ENCODE measurements at places on chromosomes 12 and 14.
A peak's percentile ranks its signal among the peaks of the same experiment; 100 is the strongest.

DNA sequence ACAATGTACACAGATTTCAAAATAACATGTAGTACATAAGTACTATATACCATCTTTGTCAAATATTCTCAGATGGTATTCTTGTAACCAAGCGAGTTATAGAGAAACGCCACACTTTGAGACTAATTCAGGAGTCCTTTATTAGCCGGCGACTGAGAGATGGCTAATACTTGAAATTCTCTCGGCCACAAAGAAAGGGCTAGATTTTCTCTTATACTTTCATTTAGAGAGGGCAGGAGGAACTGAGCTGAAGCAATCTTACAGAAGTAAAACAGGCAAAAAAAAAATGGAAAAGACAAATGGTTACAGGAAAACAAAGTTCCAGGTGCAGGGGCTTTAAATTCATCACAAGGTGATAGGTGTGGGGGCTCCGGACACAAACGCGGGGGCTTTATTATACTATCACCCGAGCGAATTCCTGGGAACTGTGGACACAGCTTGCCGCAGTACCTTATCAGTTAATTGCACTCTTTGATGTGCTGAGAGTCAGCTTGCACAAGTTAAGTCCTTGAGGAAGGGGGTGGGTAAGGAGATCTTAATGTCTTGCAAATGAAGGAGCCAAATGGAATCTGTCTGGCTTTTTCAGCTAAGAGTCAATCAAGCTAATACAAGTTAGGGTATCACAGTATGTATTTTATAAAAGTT lies 382.3 kb downstream of the KCNH5 start:
- DNase-seq = no peak

DNA sequence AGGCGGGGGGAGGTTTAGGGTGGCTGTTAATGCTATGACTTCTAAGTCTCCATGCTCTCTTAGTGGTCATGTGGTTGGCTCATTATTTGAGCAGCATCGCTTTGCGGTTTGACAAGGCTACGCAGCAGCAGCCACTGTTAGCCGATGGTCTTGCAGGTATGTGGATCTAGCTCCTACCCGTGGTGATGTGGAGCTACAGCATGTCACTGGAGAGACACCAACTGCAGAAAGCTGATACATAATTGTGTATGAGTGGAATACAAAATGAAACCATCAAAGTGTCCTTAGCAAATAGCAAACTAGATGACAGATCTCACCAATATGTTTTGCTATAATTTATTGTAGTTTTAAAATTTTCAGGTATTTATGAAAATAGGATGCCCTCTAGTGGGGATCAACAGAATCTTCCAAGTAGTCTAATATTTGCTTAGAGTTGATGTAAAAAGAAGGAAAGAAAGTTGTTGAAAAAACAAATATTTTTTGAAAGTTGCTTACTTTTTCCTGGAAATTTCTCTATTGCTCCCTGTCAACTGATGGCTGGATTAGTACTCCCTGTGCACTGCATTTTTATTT lies 94.9 kb downstream of the NAV3 start:
- peak; percentile 53 for DNase-seq

DNA sequence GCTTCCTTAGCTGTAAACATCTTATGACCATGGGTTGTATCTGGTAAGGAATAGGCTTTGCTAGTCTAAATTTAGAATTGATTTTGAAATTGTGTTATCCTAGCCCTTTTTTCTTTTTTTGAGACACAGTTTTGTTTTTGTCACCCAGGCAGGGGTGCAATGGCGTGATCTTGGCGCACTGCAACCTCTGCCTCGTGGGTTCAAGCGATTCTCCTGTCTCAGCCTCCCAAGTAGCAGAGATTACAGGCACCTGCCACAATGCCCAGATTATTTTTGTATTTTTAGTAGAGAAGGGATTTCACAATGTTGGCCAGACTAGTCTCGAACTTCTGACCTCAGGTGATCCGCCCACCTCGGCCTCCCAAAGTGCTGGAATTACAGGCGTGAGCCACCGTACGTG lies 2.4 kb upstream of the TUBA1B start:
- DNase-seq = no peak

DNA sequence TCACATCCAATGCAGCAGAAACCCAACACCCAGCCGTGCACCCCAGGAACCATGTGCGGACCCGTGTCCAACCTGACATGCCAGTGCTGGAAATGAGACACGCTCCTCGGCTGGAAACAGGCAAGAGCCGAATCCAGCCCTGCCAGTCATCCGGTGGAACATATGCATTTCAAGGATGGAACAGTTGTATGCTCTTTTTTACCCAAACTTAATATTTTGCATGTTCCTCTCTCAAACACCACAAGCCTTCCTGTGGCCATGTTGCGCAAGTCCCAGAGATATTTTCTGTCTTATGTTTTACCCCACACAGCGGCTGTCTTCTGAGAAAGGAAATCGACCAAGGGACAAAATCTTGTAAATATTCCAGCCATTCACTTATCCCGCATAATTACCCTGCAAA lies 196.9 kb downstream of the BCL11B start:
- peak; percentile 24 for DNase-seq

- no peak for DNase-seq
Measured at GRCh38 chr12:60494244-60494643, 898.4 kb downstream of the SLC16A7 start.

- peak; percentile 28 for DNase-seq
Measured at GRCh38 chr12:112107306-112108201, 1.0 kb downstream of the NAA25 start.

DNA sequence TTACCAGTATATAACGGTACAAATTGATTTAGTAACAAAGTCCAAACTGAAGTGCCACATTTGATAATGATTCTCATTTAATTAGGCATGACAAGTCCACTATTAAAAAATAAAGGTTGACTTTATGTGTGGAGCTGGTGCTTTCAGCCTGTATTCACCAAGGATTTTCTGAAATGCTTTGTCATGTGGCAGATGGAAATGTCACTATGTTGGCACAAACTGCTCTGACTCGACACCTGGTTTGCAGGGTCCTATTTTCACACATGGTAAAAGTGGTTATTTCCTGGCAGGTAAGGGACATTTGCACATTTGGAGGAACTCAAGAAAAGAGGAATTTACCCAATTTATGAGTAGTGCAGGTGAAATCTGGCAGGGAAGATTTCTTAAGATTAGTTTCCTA lies 572.6 kb upstream of the MDGA2 start:
- no peak for DNase-seq

DNA sequence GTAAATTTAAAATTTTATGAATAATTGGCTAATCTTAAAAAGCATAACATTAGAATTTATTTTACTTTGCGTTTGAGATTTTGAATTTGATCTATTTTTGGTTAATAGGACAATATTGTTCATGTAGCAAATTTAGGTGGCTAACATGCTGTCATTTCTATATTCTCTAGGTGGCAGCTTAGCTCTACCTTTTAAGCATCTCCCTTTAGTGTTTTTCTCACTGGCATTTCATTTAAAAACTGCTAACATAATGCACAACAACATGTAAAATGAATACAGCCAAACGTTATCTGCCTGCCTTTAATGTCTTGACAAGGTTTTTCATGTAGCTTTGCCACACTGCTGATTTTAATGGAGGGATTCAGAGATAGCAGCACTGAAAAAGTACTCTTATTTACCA lies 272.4 kb upstream of the FBXO33 start:
- no peak for DNase-seq

GRCh38 chr14:23522643-23523198 lies 28.8 kb downstream of the ZFHX2 start:
- DNase-seq = no peak

DNA sequence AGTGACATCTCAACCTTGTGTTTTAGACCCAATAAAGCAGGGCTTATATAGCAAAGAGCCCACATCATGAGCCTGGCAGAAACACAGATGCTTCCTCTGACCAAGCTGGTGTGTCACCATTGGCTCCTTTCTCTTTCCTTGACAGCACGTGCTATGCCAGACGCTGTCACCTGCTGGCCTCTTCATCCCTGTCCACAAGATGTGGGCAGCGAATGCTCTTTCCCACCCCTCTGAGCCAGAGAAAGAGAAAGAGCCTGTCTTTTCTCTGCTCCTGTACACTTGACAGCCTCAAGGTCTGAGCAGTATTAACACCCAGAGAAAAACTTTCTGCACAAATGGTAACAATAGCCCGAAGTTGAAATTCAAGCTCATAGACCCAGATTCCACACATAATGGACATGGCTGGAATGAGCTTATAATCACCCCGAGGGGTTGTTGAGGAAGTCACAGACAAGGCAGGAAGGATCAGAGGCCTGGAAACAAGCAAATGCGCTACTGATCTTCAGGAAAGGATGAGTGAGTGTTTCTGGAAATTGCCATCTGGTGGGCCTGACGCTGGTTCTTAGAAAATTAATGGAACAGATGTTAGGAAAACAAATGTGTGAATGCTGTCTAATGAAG lies 8.9 kb downstream of the TGFB3 start:
- DNase-seq = no peak

- no peak for DNase-seq
Measured at GRCh38 chr14:23569443-23570151, 2.0 kb upstream of the AP1G2 start.

DNA sequence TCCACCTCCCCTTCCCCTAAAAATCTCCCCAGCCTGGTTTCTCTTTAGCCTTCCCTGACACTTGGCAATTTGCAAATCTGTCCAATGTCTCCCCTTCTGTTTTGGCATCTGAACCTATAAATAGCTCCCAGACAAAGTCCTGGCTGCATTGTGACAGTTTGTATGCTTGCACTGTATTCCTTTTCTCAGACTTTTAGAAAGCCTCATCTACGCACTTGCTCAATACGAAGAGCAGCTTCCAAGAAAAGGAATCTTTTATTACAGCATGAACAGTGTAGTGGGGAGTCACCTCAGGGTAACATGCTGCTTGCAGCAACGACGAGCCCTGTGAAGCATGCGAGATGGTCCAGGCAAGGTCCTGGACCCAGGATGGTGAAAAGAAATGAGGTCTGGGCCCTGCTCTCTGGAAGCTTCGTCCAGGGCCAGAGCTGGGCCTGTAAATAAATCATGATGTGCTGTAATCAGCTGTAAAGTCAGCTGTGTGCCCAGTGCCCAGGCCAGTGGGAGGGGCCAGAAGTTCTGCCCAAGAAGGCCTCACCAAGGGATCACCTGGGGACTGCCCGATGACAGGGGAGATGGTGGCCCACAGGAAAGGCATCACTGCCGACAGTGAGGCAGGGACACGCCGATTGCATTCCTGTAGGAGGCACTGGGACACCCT lies 88.3 kb downstream of the RIN3 start:
- no peak for DNase-seq

- DNase-seq = no peak
Measured at GRCh38 chr12:57025196-57025595, 8.9 kb upstream of the TAC3 start.

GRCh38 chr14:80446356-80446755 lies 235.1 kb upstream of the DIO2 start:
- DNase-seq = no peak

- DNase-seq = no peak
Measured at GRCh38 chr14:38839694-38840365, 263.2 kb downstream of the SEC23A start.

DNA sequence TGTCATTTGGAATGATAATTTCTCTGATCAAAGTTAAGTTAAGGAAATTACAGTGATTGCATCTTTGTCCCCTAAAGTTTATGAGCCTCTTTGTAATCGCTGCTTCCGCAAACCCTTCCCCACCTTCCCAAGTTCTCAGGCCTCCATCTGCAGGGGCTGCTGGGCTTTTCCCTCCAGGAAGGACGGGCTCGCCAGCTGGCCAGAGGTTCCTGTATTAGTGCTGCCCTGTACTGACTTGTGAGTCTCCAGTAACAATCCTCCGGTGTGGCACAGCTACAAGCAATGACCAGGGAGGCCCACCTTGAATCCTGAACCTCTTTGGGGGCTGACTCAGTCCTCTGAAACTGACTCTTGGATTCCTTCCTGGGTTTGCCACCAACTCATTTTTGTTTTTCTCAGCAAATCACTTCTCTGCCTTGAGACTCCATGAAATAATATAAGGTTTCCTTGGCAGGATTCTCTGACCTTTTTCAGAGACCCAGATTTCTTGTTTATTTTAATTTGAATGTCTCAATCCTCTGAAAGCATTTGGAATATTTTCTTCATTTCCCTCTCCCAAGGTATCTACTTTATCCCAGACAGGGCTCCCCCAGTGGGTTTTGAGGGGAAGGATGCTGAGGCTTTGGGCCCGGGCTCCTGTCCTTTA lies 398.6 kb downstream of the ZFP36L1 start:
- DNase-seq = no peak

DNA sequence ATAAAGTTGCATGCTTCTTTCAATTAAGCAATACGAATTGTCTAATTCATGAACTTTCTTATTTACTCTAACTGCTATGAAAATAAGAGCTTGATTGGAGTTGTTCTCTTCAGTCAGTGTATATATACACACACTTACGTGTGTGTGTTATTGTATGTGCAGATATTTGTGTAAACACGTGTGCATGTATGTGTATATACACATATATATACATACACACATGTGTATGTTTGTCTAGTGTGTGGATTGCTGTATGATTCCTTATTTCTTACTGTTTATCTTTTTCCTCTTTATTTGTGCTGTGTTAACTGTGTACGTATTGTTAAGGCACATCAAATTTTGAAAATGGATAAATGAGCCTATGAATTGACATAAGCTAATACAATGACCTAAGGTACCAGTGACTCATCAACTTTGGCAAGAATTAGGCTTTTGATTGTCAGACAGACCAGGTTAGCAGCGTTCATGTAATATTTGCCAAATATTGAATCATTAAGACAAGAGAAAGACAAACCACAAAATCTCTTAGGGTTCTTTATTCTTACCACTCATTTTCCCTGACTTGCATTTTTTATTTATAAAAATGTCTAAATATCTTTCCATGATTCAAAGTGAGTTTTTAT lies 423.9 kb downstream of the SOX5 start:
- DNase-seq = no peak

GRCh38 chr14:95424529-95424928 lies 91.9 kb downstream of the SYNE3 start:
- DNase-seq = no peak

DNA sequence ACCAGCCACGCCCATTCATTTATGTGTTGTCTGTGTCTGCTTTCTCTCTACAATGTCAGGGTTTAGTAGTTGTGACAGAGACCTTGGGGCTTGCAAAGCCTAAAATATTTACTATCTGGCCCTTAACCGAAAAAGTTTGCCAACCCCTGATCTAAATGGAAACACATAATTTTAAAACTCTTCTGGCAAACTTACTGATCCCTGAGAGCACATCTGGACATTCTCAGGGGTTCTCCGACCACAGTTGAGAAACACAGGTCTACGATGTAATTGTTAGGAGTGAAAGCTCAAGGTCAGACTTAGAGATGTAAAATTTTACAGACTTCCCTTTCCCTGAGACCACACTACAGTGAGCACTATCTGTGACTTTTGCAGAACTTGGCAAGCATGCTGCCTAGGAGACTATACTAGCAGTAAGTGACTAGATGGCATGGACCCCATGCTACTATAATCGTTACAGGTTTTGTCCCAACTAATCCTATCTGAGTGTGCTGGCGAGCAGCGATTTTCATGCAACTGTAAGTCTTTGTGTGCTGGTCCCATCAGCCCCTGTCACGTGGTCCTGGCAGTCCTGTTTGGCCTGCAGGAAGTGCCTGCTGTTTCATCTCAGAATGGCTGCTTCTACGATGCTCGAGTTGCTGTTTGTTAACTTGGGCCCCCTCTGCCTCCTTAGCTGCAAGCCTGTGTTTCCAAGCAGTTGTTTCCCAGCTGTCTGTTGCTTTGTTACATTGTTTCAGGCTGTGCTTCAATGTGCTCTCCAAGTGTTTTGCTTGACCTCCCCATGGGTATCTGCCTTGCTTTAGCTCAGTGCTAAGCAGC lies 21.6 kb downstream of the TMTC2 start:
- no peak for DNase-seq
